ENCODE measurements at places on chromosomes 16 and 17.

- no peak for DNase-seq
Measured at GRCh38 chr16:26295625-26296304, 604.0 kb downstream of the HS3ST4 start.

DNA sequence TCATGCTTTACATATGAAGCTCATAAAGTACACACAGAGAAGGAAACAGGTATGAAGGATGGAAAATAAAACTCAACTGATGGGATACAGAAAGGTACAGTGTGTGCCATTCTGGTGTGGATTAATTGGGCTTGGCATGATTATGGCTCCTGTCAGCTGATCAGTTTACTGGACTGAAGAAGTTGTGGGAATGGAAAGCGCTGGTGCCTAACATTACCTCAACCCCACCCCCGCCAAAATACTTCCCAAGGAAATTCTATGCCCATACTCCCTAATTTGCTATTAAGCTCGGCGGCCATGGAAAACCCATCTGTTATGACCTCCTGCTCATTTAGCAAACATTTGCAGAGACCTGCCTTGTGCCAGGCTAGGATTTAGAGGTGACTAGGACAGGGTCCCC is 16.6 kb upstream of the PMFBP1 start:
- DNase-seq: no peak

DNA sequence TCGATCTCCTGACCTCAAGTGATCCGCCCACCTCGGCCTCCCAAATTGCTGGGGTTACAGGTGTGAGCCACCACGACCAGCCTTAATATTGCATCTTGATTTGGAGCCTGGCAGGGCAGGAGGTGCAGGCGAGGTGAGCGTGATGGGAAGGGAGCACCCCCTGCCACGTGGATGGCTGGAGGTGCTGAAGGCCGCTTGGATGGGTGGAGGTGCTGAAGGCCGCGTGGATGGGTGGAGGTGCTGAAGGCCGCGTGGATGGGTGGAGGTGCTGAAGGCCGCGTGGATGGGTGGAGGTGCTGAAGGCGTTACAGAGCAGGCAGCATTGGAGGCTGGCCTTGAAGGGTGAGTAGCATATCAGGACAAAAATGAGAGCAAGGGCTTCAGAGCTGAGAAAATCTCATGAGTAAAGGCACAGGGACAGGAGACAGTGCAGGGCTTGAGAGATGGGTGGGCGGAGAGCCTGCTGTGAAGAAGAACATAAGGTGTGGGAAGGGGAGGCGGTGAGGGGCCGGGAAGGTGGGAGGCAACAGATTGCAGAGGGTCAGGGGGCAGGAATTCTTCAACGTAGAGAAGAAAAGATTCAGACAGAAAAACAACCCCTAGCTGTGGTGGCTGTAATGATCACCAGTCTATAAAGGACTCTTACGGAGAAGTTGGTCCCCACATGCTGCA is 101.7 kb upstream of the SEC14L1 start:
- no peak for DNase-seq

- no peak for DNase-seq
Measured at GRCh38 chr17:14746822-14747602, 446.1 kb downstream of the HS3ST3B1 start.

GRCh38 chr16:75503801-75504200 is 8.6 kb upstream of the CHST6 start:
- no peak for DNase-seq

GRCh38 chr17:4474093-4474492 is 24.6 kb upstream of the SPNS2 start:
- no peak for DNase-seq

GRCh38 chr16:13995194-13995593 is 75.2 kb downstream of the ERCC4 start:
- DNase-seq: no peak

DNA sequence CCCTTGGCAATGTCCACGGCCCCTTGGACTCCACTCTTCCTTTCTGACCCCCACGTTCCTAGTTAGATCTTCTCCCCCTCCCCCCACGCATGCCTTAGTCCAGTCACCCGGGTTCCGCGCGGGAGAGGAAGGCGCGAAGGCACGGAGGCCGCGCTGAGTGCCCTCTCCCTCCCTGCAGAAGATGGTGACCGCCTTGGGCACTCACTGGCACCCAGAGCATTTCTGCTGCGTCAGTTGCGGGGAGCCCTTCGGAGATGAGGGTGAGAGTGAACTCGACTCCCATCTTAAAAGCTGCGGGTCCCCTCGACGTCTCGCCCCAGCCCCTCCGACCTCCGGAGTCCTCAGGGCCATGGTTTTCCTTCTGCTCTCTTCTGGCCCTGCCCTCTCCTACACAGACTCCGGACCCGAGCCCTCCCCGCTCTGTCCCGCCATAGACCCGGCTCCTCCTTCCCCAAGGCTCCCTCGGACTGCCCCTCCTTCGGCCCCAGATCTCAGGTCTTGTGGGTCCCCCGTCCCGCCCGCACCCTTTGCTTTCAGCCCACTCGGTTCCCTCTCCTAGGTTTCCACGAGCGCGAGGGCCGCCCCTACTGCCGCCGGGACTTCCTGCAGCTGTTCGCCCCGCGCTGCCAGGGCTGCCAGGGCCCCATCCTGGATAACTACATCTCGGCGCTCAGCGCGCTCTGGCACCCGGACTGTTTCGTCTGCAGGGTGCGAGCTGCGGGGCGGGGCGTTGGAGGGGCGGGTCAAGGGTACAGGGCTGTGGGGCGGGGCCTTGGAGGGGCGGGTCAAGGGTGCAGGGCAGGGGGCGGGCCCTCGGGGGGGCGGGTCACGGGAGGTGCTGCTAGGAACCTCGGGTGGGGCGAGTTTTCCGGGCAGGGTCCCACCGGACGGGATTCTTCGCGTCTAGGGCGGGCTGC is 4.6 kb downstream of the TGFB1I1 start:
- peak; percentile 83 for DNase-seq

DNA sequence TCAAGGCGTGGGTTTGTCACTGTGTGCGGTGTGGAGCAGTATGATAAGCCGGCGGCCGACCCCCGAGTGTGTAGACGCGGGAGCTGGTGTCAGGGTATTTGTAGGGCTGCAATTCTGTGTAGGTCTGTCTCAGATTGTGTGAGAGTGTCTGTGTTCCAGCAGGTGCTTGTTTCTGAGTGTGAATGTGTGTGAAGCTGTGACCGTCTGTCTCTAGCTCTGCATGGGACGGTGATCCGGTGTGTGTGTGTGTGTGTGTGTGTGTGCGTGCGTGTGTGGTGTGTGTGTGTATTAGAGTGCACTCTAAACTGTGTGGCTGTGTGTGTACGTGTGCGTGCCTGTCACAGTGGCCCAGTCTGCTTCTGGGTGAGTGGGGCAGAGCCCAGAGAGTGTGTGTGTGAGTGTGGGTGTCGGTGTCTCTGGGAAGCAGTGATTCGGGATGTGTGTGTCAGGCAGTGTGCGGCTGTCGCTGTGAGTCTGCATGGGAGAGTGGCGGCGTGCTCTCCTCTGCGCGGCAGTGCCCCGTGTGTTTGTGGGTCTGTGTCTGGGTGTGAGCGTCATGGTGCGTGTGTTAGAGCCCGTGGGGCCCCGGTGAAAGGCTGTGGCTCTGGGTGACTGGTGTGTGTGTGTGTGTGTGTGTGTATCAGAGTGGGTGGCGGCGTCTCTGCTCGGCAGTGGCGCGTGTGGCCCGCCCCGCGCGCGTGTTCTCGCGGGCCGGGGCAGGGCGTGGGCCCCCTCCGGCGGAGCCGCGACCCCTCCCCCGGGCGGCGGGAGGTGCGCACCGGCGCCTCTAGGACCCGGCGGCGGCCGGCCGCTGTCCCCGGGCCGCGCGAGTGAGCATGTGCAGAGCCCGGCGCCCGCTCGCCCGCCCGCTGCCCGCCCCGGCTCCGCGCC is at the start of gene WSCD1:
Gene WSCD1 (plus strand): TSS at position 841 of the 891 bp plus-strand sequence. CDS start 10,280 bp downstream, outside the sequence.
- no peak for DNase-seq

- DNase-seq: no peak
Measured at GRCh38 chr16:86436466-86437185, 73.7 kb upstream of the FOXF1 start.

DNA sequence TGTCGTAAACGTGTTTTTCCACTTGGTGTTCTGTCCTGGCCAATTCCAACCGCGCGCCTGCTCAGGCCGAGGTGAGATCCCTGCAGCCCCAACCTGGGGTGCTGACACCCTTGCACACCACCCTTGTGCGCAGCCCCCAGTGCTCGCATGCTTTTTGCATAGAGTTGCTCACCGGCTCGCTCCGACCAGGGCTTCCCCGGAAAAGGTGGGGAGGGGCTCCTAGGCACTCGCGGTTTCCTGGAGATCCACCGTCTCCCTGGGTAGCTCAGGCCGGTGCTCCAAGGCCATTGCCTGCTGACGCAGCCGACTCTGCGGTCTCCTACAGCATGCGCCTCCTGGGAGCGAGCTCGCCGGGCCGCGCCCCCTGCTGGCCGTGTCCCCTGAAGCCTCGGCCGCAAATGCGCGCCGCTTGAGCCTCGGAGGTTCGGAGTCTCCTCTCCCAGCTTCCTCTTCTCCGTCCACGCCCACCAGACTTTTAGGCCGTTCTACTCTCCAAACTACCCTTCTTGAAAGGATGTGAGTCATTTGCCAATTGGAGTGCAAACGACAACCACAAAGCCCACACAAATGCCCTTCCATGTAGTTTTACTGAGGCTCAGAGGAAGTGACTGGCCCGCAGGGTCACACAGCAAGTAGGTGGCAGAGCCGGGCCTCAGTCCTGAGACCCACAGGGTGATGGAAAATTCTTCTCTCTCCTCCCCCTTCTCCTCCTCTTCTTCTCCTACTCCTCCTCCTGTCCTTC is 7.2 kb upstream of the PDP2 start:
- DNase-seq: peak; percentile 67

- peak; percentile 51 for DNase-seq
Measured at GRCh38 chr17:50956750-50957523, 90.8 kb upstream of the TOB1 start.

DNA sequence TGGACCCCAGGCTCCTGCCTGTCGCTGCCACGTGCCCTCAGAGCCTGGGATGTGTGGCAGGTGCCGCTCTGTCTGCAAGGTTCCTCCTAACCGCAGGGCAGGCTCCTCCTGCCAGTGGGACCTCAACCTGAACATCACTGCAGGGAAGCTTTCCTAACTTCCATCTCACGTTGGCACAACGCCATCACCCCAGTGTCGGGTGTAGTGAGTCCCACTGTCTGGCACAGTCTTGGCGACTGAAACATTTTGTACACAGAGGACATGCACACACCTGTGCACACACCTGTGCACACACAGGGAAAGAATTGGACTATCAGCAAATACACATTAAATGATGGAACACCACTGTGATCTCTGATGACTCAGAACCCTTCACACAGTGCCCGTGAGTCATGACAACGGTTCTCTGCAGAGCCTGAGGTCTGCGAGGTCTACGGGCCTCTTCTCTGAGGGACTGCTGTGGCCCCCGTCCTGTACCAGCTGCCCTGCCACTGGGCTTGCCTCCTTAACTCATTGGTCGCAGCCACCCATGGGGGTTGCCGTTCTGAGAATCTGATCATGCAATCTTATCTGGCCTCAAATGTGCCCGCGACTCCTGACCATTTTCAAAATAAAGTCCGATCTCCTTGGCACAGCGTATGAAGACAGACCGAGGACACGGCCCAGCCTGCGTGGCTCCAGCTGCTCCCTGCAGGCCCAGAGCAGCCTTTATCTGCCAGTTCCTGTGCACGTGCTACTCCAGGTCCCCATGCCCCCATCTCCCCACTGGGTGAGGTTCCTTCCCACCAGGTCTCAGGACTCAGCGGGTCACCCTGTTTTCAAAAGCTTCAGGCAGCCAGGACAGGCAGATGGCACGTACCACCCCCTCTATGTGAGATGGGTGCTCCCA is 7.6 kb downstream of the CCDC57 start:
- DNase-seq: no peak

GRCh38 chr16:85607321-85607765 is 5.8 kb upstream of the GSE1 start:
- DNase-seq: no peak

DNA sequence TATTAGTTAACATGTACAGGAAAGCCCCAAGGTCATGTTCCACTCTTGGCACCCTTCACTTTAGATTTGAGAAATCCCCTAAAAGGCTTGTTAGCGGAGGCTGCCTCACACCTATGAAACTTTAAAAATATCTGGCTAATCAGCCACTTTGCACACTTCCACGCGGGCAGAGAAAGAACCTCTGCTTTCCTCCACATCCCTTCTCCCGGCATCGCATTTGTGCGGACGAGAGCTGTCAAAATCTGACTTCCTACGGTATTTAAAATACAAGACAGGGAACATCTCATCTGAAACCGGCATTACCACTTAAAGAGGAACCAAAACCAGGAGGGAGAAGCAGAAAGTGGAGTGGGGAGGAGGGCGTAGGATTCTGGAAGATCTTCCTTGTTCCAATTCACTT is 422.3 kb downstream of the TMEM114 start:
- no peak for DNase-seq

- no peak for DNase-seq
Measured at GRCh38 chr16:67166598-67167168, 2.1 kb downstream of the HSF4 start.

DNA sequence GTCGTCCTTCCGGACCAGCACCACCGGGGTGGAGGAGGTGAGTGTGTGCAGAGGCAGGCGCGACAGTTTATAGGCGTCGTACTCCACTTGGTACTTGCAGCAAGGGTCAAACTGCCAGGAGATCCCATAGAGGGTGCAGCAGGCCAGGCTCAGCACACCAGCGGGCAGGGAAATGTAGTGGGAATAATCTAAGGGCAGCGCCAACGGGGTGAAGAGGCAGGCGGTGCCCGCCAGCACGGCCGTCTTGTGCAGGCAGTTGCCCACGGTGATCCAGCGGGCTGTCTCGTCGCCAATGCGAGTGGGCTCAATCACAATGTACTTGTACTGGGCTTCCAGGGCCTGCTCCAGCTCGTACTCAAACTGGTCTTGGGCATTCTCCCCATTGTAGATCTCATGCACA is 15.6 kb downstream of the TMEM11 start:
- DNase-seq: no peak

GRCh38 chr17:32335046-32335445 is 6.9 kb downstream of the C17orf75 start:
- DNase-seq: no peak

GRCh38 chr17:69246726-69247375 is 18.2 kb upstream of the ABCA10 start:
- no peak for DNase-seq

GRCh38 chr16:19127674-19128131 is 13.9 kb downstream of the ITPRIPL2 start:
- no peak for DNase-seq
